ENCODE measurements at places on chromosomes 2 and 18. TPM values are rescaled to one million over a fixed set of nuclear protein-coding genes. Genes with fewer than 3 reads are reported as not detected.

EPB41L3 gene
- 13.6 TPM for polyA plus RNA-seq

SLC11A1 gene
- 1.1 TPM for polyA plus RNA-seq

FAM110C gene
- 23.2 TPM for polyA plus RNA-seq

SH3RF3 gene
- polyA plus RNA-seq, result 1.3 TPM

ZSWIM2 gene
- not detected for polyA plus RNA-seq

SLC9A4 gene
- 1.8 TPM for polyA plus RNA-seq

SIX3 gene
- polyA plus RNA-seq, result not detected

ALK gene
- 0.05 TPM for polyA plus RNA-seq

RNF144A gene
- 2.4 TPM for polyA plus RNA-seq

MC5R gene
- 0.12 TPM for polyA plus RNA-seq

UBE2E3 gene
- polyA plus RNA-seq, result 33.4 TPM
